Lung microvascular endothelial cell (primary cell): ENCODE measurements at places on chromosomes 4 and X. TPM values are rescaled to one million over a fixed set of nuclear protein-coding genes. Genes with fewer than 3 reads are reported as not detected.

The KIF4A gene
- 1.8 and 6.3 TPM in 2 replicates for total RNA-seq

DNA sequence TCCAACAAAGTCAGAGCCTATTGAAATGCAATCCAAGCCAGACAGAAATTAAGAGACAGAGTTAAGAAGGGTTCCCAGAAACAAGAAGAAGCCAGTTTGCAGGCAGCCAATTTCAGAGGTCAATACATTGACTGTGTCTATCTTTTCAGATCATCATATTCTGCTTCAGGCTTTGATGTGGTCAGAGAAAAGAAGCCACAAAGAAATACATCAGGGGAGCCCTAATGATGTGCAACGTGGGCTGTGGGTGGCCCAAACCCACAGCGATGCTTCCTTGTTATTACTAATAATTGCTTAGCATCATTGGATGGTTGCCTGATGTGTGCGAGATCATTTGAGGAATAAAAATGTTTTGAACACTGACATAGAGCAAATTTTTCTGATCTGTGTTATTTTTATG is 99.0 kb upstream of the DUSP21 start:
- DNase-seq: no peak

The WDR1 gene
- 264 and 314 TPM in 2 replicates for total RNA-seq

The GNRHR gene
- total RNA-seq: not detected in 2 replicates

The CCNG2 gene
- total RNA-seq: 12.6 and 17.3 TPM in 2 replicates

DNA sequence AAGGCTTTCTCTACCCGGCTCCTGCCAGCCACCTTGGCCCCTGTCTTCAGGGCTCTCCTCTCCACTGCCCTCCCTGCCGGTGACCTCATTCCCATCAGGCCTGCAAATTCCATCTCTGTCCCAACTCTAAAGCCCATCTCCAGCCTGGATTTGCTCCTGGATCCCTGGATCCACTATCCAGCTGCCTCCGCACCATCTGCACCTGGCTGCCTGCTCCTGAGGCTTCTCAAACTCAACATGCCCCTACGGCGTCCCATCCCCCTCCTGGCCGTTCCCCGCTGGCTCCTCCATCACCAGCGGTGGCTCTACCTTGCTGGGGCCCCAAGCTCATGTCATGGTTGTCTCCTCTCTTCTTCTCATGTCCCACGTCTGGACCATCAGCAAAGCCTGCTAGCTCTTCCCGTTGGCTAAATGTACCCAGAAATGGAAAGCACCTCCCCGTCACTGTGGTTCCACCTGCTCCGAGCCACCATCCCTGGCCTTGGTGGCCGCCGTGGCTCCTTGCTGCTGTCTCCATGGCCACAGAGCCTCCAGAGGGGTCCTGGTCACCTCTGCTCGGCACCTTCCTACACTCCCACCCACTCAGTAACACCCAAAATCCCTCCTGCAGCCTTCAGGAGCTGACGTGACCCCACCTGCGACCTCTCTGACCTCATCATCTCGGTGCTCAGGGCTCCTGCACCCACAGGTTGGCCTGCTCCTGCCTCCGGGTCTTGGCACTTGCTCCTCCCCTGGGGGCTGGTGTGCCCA is 58.5 kb downstream of the ADRA2C start:
- no peak for DNase-seq

DNA sequence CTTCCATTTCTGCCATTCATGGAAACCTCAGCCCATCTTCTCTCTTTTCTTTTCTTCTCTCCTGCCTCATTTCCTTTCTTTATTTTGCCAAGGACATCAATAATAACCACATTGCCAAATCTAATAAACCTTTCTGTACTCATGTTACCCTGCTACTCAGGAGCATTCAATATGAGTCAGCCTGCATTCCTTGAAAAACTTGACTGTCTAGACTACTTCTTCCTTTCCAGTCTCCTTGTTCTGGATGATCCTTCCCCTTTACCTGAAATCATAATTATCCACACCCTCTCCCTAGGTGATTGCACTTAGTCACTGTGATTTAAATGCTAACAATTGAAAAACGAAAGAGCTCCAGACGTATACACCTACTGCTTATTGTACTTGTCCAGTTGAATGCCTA is 253.2 kb upstream of the CENPE start:
- DNase-seq: no peak
